Astrocyte of the spinal cord (primary cell): ENCODE measurements at places on chromosomes 2 and 18.

- DNase-seq = peak; percentile 80
Observed at GRCh38 chr2:227655454-227655853, 11.2 kb upstream of the SCYGR5 start.

- DNase-seq = peak; percentile 89
Observed at GRCh38 chr2:145692971-145693478, 1173.1 kb upstream of the ZEB2 start.

DNA sequence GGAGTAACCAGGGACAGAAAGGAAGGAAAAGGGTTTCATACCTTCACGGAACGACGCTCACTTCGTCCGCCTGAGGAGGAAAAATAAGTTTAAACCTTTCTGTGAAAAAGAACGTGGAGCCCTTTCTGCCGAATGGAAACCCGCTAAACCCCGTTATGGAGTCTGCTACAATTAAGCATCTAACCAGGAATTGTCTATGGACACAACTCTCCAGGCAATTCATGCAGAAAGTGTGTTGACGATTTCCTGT is 528 bp upstream of the PPP4R3B start:
- no peak for DNase-seq

DNA sequence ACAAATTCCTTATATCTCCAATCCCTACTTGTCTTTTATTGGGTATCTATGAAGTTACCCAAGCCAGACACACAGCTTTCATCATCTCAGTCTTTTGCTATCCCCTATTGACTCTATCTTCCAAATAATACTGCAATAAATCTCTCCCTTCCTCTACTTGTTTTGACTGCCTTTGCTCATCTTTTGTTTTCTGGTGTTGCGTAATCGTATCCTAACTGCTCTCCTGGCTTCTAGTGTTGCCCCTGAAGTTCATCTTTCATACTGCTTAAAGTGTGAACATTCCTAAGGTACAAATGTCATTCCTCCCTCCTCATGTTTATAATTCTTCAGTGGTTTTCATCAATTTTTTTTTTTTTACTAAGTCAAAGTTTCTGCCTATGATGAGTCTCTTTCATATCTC is 491.3 kb upstream of the DCC start:
- DNase-seq = no peak

DNA sequence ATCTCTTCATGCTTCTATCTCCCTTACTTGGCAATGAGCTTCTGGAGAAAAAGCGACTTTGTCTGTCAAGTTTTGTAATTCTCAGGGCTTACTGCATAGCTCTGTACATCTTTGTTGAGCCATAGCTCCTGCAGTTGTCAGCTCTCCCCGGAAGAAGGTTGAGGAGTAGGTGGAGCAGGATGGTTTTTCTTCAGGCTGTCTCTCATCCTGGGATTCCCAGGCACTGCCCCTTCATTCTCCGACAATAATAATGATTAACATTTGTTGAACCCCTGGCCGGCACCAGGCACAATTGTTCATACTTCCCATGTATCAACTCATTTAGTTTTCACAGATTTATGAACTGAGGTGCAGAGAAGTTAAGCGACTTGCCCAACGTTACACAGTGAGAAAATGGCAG is 23.5 kb upstream of the RHOB start:
- no peak for DNase-seq

GRCh38 chr2:73156539-73157124 is 43.9 kb upstream of the RAB11FIP5 start:
- peak; percentile 63 for DNase-seq

GRCh38 chr2:58202404-58202803 is 38.7 kb downstream of the FANCL start:
- DNase-seq = no peak

DNA sequence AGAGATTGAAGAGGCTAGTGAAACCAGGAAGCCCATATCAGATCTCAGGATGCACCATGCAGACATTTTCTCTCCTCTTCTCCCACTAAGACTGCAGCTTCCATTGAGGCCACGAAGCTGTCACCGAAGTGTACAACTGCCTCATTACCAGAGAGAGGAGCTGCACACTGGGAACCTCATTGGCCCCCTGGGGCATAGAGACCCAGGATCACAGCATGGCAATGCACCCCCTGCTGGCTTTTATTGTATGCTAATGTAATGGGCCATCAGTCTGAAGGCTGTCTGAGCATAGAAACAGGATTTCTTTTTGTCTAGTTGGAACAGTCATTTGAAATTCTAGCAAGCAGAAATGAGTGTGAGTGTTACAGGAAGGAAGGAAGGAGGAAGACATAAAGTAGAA is 861.6 kb upstream of the CELF4 start:
- DNase-seq = no peak

DNA sequence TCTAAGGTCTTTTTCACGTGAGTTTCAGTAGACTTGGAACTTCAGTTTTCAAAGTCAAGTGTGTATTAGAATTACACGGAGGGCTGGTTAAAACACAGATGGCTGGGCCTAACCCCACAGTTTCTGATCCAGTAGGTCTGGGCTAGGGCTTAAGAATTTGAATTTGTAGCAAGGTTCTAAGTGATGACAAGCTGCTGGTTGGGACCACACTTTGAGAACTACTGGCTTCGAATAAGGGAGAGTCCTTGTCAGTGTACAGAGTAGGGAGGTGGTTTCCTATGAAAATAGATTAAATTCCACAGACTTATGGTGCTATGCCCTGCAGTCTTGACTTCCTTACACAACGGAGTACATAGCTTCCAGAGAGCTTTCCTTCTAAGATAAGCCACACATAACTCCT is 4.5 kb downstream of the RHOB start:
- DNase-seq = peak; percentile 54

- no peak for DNase-seq
Observed at GRCh38 chr2:173118395-173118794, 42.7 kb downstream of the MAP3K20 start.

- DNase-seq = peak; percentile 41
Observed at GRCh38 chr2:46076251-46076650, 221.0 kb upstream of the EPAS1 start.

GRCh38 chr2:111111101-111111755 is 9.5 kb upstream of the BCL2L11 start:
- DNase-seq = no peak

GRCh38 chr2:147772781-147773180 is 72.0 kb upstream of the ACVR2A start:
- DNase-seq = no peak

- DNase-seq = peak; percentile 74
Observed at GRCh38 chr2:197159661-197160211, 150.8 kb downstream of the ANKRD44 start.

GRCh38 chr2:106076941-106077340 is 117.2 kb downstream of the UXS1 start:
- DNase-seq = no peak

GRCh38 chr2:223082706-223083105 is 30.7 kb downstream of the KCNE4 start:
- DNase-seq = no peak

GRCh38 chr2:54899576-54900200 is 150.6 kb downstream of the RTN4 start:
- DNase-seq = peak; percentile 65

GRCh38 chr18:46447792-46448191 is 209.2 kb downstream of the LOXHD1 start:
- no peak for DNase-seq

- DNase-seq = no peak
Observed at GRCh38 chr2:230048010-230048671, 20.6 kb downstream of the SLC16A14 start.

- no peak for DNase-seq
Observed at GRCh38 chr18:9048236-9048635, 54.3 kb upstream of the NDUFV2 start.

DNA sequence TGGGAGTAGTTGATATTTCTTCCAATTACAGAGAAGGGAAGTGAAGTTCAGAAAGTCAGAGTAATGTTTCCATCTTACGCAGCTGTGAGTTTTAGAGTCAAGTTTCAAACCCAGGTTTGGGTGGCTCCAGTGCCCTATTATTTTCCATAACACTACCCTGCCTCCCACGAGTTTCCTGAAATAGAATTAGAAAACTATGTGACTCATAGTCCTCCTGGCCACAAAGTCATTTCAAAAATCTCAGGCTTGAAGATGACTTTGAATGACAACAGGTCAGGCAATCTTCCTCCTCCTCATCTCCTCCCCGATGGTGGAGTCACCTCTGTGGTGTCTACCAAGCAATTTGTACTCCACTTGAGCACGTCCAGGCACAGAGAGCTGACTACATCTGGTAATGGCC is 212.3 kb upstream of the TRIB2 start:
- peak; percentile 54 for DNase-seq
